ENCODE measurements at places on chromosomes 2 and 18.

GRCh38 chr2:32933756-32934095, 13.0 kb upstream of the LTBP1 start:
- no peaks in the 10 kb centered on the region for H3K4me1 ChIP-seq
- H3K4me3 ChIP-seq: no peak overlapping the region
- H3K27ac ChIP-seq: no peak overlapping the region
- H3K27me3 ChIP-seq: peaks cover 52% of the 10 kb centered on the region
- no peak for DNase-seq

- H3K36me3 ChIP-seq: peaks cover 10% of the 10 kb centered on the region
- H3K4me1 ChIP-seq: peaks cover 38% of the 10 kb centered on the region
- no peaks in the 10 kb centered on the region for H3K27me3 ChIP-seq
- H3K4me3 ChIP-seq: peak overlapping the region; percentile 49
- DNase-seq: no peak
- H3K27ac ChIP-seq: peak overlapping the region; percentile 45
These were observed 211.9 kb downstream of the STK39 start for GRCh38 chr2:168035458-168035857.

DNA sequence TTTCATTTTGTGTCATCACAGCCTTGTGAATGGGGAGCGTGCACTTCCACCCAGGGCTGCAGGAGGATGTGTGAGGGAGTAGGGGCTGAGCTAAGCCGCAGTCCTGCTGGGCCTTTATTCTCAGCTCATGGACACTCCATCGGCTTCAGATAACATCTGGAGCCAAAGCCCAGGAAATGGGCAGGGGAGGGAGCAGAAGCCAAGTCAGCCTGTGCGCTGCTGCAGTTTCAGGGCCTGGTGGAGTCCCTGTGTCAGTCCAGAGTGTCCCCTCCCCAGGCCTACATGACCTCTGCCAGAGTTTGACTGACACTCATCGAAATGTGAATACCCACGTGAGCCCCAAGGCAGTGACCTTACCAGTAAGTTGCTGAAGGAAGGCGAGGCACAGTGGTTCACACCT, 242.2 kb downstream of the LOXHD1 start:
- H3K27me3 ChIP-seq: no peaks in the 10 kb centered on the region
- H3K27ac ChIP-seq: no peak overlapping the region
- H3K36me3 ChIP-seq: peaks cover under 1% of the 10 kb centered on the region
- H3K4me1 ChIP-seq: no peaks in the 10 kb centered on the region

DNA sequence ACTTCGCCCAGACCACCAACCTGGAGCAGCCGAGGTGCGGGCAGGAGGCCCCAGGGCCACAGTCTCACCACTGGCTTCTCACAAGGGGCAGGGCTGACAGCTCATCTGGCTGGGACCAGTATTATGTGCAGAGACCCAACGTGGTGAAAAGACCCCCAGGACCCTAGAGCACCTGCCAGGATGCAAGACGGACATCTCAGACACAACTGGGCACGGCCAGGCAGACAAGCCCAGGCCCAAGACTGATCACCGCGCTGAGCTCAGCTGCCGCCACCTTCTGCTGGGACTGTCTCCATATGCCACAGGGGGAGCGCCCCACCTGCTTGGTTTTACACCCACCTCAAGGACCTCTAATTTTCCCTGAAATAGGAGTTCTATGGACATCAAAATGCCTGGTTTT, 23.2 kb downstream of the HDAC4 start:
- no peak overlapping the region for H3K4me3 ChIP-seq
- H3K36me3 ChIP-seq: peaks cover 7% of the 10 kb centered on the region
- peak overlapping the region; percentile 35 for H3K27ac ChIP-seq
- DNase-seq: no peak

- H3K27me3 ChIP-seq: no peaks in the 10 kb centered on the region
- H3K4me3 ChIP-seq: no peak overlapping the region
- H3K4me1 ChIP-seq: no peaks in the 10 kb centered on the region
- no peaks in the 10 kb centered on the region for H3K36me3 ChIP-seq
- H3K27ac ChIP-seq: no peak overlapping the region
- DNase-seq: no peak
These were observed 323.9 kb upstream of the NRP2 start for GRCh38 chr2:205358351-205358815.

DNA sequence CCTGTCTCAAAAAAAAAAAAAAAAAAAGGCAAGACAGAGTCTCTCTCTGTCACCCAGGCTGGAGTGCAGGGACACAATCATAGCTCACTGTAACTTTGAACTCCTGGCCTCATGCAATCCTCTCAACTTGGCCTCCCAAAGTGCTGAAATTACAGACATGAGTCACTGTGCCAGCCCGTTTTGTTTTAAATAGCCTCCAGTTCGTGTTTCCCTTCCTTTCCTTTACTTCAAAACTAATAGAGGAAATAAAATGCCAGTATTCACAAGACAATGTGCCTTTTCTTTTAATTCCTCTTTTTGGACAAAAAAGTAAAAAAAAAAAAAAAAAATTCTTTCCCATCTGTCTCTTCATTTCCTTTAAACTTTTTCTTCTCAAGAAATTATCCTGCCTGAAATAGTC, 54.5 kb upstream of the ACMSD start:
- no peak for DNase-seq
- H3K4me3 ChIP-seq: no peak overlapping the region
- H3K27ac ChIP-seq: no peak overlapping the region
- no peaks in the 10 kb centered on the region for H3K4me1 ChIP-seq
- peaks cover 29% of the 10 kb centered on the region for H3K27me3 ChIP-seq
- peaks cover 5% of the 10 kb centered on the region for H3K36me3 ChIP-seq

- H3K4me1 ChIP-seq: peaks cover 12% of the 10 kb centered on the region
- H3K27ac ChIP-seq: peak overlapping the region; percentile 58
- H3K4me3 ChIP-seq: no peak overlapping the region
- H3K27me3 ChIP-seq: no peaks in the 10 kb centered on the region
- no peak for DNase-seq
- H3K36me3 ChIP-seq: no peaks in the 10 kb centered on the region
These were observed 413.5 kb downstream of the PTPRM start for GRCh38 chr18:7980656-7981055.

DNA sequence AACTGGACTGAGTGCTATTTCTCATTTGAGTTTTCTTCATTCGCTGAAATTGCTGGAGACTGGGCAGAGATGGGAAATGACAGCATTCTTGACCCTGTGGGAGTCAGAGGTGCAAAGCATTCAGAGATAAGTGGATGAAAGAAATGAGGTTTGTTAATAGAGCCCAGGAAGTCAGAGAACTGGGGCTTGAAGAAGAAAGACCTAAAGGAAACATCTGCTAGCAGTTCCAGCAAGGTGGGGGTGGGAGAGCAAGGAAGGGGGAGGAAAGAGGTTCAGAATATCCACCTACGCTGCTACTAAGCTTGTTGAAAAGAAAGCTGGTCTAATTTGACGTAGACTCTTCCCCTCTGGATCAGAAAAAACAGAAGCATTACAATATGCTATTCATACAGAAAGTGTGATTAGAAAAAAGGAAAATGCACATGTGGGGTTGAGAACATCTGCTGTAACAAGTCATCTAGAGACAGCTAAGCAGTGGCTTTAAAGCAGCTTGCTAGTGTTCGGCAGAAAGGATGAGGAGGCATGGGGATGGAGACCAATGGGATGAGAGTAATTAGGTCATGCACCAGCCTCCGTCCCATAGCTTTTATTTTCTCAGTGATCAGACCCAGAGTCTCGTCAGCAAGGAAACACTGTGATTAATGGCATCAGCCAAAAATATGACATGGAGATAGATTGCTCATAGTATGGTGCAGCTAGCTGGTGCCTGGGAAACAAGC, 29.7 kb downstream of the NAB1 start:
- peaks cover 46% of the 10 kb centered on the region for H3K4me1 ChIP-seq
- DNase-seq: no peak
- peaks cover 5% of the 10 kb centered on the region for H3K36me3 ChIP-seq
- H3K27ac ChIP-seq: peak overlapping the region; percentile 4
- peak overlapping the region; percentile 33 for H3K4me3 ChIP-seq
- no peaks in the 10 kb centered on the region for H3K27me3 ChIP-seq

- DNase-seq: no peak
- no peaks in the 10 kb centered on the region for H3K4me1 ChIP-seq
- no peak overlapping the region for H3K4me3 ChIP-seq
- H3K36me3 ChIP-seq: no peaks in the 10 kb centered on the region
These were observed 28.7 kb upstream of the SLC16A14 start for GRCh38 chr2:230097424-230097823.

- DNase-seq: no peak
- no peaks in the 10 kb centered on the region for H3K4me1 ChIP-seq
- no peaks in the 10 kb centered on the region for H3K36me3 ChIP-seq
- H3K27me3 ChIP-seq: no peaks in the 10 kb centered on the region
These were observed 861.7 kb upstream of the CNTNAP5 start for GRCh38 chr2:123163398-123163797.
